ENCODE measurements at places on chromosomes 1 and 21.

GRCh38 chr1:208154040-208154439 is 90.1 kb downstream of the PLXNA2 start:
- no peak for DNase-seq

GRCh38 chr1:35112668-35113067 is 33.5 kb downstream of the ZMYM1 start:
- DNase-seq, result no peak

- DNase-seq, result peak; percentile 68
Observed at GRCh38 chr1:116268211-116268610, 104.8 kb upstream of the ATP1A1 start.

DNA sequence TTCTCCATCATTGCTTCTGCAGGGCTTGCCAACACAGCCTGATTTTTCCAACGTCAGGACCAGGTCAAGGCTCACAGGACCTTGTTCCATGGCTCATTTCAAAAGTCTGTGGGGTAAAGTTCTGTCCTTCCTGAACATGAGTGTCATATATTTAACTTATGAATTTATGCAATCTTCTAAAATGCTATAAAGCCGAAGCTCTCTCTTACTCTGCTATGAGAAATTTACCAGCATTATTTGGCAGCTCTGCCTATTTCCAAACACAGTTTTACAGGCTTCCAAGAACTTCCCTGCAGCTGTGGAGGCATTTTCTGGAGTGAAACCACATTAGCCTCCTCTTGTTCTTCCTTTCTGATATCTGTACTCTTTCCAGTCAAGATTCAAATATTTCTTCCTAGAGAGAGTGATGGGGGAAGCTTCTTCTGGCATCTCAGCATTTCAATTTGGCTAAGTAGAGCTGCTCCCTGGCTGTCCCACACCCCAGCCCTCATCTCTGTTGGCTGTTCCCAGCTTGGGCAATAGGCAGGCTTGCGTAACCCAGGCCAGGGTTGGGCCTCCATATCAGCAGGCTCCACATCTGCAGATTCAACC is 15.6 kb upstream of the HMGCS2 start:
- peak; percentile 64 for DNase-seq

DNA sequence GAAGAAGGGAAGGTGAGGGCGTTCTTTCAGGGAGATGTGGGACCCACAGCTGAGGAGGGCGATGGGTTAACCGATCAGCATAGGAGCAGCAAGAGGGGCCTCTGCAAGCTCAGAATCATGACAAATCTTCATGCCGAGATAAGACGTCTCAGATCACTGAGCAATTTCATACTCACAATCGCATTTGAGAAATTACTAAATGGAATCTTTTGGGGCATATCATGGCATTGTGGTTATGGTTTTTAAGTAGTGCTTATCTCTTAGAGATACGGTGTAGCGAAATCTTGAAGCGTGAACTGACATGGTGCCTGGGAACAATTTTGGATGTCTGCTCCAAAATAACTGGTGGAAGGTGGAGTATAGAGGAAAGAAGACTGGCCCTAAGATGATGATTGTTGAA is 6.2 kb downstream of the TNNT2 start:
- no peak for DNase-seq

DNA sequence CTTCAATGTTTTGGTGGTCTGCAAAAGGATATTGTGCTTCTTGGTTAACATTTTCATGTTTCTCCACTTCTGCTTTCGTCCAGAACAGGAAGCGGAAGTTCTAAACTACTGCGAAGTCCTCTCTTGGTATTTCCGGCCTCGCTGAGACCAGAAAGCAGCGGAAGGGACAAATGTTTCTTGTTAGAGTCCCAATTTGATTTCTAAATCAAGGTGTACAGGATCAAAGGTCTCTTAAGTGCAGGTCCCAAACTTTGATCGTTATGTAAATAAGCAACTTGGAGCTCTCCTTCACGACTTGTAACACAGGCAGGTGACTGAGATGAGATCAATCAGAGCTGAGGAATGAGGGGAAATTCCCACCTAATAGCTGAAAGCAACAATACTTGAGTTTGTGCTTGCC is 40.1 kb upstream of the HMCN1 start:
- peak; percentile 3 for DNase-seq

- no peak for DNase-seq
Observed at GRCh38 chr21:45638707-45639106, 4.8 kb upstream of the PCBP3 start.

GRCh38 chr1:21251773-21252471 is 38.3 kb downstream of the ECE1 start:
- DNase-seq, result no peak

DNA sequence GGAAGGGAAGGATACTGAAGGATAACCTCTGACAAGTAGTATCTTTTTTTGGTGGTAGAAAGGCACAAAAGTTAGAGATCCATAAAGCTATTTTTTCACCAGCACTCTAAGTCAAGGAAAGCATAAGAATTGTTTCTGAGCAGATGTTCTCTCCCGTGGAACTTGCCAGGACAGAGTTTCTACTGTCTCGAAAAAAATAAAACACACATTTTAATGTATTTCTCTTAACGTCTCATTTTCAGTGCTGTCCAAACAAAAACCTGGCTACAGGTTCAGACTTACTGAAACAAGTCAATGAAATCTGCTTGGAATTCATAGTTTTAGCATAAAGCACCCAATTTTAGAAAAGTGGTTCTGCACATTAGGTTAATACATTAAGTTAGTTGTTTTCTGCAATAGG is 338.3 kb downstream of the LTN1 start:
- DNase-seq, result no peak
